A375 (cell line): ENCODE measurements at places on chromosomes 13 and 19. TPM values are rescaled to one million over a fixed set of nuclear protein-coding genes. Genes with fewer than 3 reads are reported as not detected.

GIPR gene
- total RNA-seq, result 0.03 and 1.2 TPM in 2 replicates

ZNF225 gene
- total RNA-seq, result 3.8 and 5.5 TPM in 2 replicates

CCDC70 gene
- not detected in 2 replicates for total RNA-seq

LIM2 gene
- not detected in 2 replicates for total RNA-seq

KIR2DL3 gene
- not detected in 2 replicates for total RNA-seq

ARRDC5 gene
- not detected in 2 replicates for total RNA-seq

GRK1 gene
- total RNA-seq, result 0.03 TPM in 1 of 2 replicates, not detected in the other

FEM1A gene
- total RNA-seq, result 32.5 and 34.5 TPM in 2 replicates

ZNF823 gene
- 0.87 and 1.4 TPM in 2 replicates for total RNA-seq

SELENOV gene
- total RNA-seq, result not detected in 2 replicates

STXBP2 gene
- total RNA-seq, result 0.05 TPM in 1 of 2 replicates, not detected in the other

C19orf81 gene
- 5.2 and 13.8 TPM in 2 replicates for total RNA-seq

TNFRSF19 gene
- 14.8 and 21.4 TPM in 2 replicates for total RNA-seq

TLE6 gene
- total RNA-seq, result 1.4 and 1.5 TPM in 2 replicates

ZSCAN1 gene
- not detected in 2 replicates for total RNA-seq

FARSA gene
- 283 and 317 TPM in 2 replicates for total RNA-seq

USF2 gene
- 160 and 166 TPM in 2 replicates for total RNA-seq

ERICH4 gene
- total RNA-seq, result not detected in 2 replicates

STOML3 gene
- total RNA-seq, result 0.11 and 0.13 TPM in 2 replicates

DACH1 gene
- total RNA-seq, result 0.24 and 0.49 TPM in 2 replicates

FAM83E gene
- 1.8 and 2.0 TPM in 2 replicates for total RNA-seq

SERTM1 gene
- 0.11 TPM in 1 of 2 replicates, not detected in the other for total RNA-seq

ODAD3 gene
- 0.87 and 4.5 TPM in 2 replicates for total RNA-seq

NCAN gene
- 0.03 TPM in 1 of 2 replicates, not detected in the other for total RNA-seq

EHD2 gene
- 22.9 and 33.2 TPM in 2 replicates for total RNA-seq

SERTAD1 gene
- 23.8 and 25.6 TPM in 2 replicates for total RNA-seq

CGB5 gene
- total RNA-seq, result not detected in 2 replicates

TUBA3C gene
- not detected in 2 replicates for total RNA-seq

KLK12 gene
- total RNA-seq, result not detected in 2 replicates

GJB2 gene
- total RNA-seq, result 0.24 TPM in 1 of 2 replicates, not detected in the other

RYR1 gene
- 0.05 and 0.19 TPM in 2 replicates for total RNA-seq

SYT3 gene
- total RNA-seq, result 0.60 and 0.61 TPM in 2 replicates

ZNF787 gene
- total RNA-seq, result 60.7 and 64.4 TPM in 2 replicates

SIGLEC6 gene
- total RNA-seq, result not detected in 2 replicates

PSG7 gene
- total RNA-seq, result not detected in 2 replicates

CYP4F12 gene
- 0.53 and 1.2 TPM in 2 replicates for total RNA-seq

MBD3 gene
- total RNA-seq, result 122 and 131 TPM in 2 replicates

IGSF23 gene
- total RNA-seq, result not detected in 2 replicates

RAB3D gene
- total RNA-seq, result 4.9 and 5.8 TPM in 2 replicates

FXYD1 gene
- 0.56 TPM in 1 of 2 replicates, not detected in the other for total RNA-seq

DCT gene
- total RNA-seq, result not detected in 2 replicates

HSH2D gene
- total RNA-seq, result not detected in 2 replicates

ZNF223 gene
- 1.7 and 3.0 TPM in 2 replicates for total RNA-seq

ZNF98 gene
- 7.4 and 7.8 TPM in 2 replicates for total RNA-seq
